ENCODE measurements at places on chromosomes 12 and 14. TPM values are rescaled to one million over a fixed set of nuclear protein-coding genes. Genes with fewer than 3 reads are reported as not detected.

Gene FOXG1
- total RNA-seq, result not detected

Gene BCL11B
- 3.1 TPM for total RNA-seq

Gene TAS2R8
- total RNA-seq, result not detected

Gene LRP1
- total RNA-seq, result 94.3 TPM

Gene PRICKLE1
- 1.2 TPM for total RNA-seq

- H3K4me3 ChIP-seq, result no peak overlapping the region
- no peaks in the 10 kb centered on the region for H3K36me3 ChIP-seq
- no peaks in the 10 kb centered on the region for H3K4me1 ChIP-seq
- no peak for DNase-seq
Observed at GRCh38 chr14:38992067-38992844, 110.8 kb downstream of the SEC23A start.

DNA sequence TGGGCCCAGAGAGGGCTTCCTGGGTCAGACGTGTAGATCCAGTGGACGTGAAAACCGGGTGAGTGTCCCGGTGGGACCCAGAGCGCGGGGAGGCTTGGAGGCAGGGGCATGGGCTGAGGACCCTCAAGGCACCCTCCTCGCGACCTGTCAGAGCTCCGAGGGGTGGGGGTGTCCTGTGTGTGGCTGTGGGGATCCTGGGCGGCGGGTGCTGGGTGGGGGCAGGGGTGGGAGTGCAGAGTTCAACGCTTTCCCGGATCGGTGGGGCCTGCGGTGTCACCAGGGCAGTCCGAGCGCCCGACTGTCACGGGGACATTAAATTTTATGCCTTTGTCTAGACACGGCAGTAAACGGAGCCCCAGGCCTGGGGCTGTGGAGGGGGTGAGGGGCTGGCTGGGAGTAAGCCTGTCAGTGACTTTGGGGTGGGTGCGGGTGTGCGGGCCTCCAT is 1.0 kb downstream of the TMEM121 start:
- peaks cover 63% of the 10 kb centered on the region for H3K27me3 ChIP-seq
- H3K4me1 ChIP-seq, result peaks cover 32% of the 10 kb centered on the region
- H3K27ac ChIP-seq, result no peak overlapping the region
- no peaks in the 10 kb centered on the region for H3K36me3 ChIP-seq
- peak overlapping the region; percentile 38 for H3K4me3 ChIP-seq
- DNase-seq, result no peak

- DNase-seq, result no peak
- no peaks in the 10 kb centered on the region for H3K36me3 ChIP-seq
- H3K4me1 ChIP-seq, result no peaks in the 10 kb centered on the region
Observed at GRCh38 chr12:15584366-15585041, 204.7 kb downstream of the EPS8 start.

DNA sequence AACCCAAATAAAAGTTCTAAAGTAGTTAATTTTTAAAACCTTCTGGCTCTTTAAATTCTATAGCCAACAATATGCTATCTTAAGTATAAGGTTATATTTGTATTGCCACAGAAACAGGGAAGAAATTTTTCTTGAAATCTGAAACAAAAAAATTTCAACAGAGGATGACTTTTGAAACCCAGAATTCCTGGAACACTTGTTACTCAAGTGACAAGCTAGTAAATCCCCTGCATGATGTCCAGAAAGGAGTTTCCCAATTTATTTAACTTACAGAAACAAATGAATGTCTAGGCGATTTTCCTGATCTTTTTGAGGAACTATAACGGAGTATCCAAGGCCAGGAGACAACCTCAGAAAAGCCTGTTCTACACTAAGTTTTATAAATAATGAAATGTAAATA is 69.6 kb downstream of the SLC41A2 start:
- no peaks in the 10 kb centered on the region for H3K27me3 ChIP-seq
- no peak for DNase-seq
- no peak overlapping the region for H3K27ac ChIP-seq
- no peak overlapping the region for H3K4me3 ChIP-seq
- no peaks in the 10 kb centered on the region for H3K36me3 ChIP-seq

DNA sequence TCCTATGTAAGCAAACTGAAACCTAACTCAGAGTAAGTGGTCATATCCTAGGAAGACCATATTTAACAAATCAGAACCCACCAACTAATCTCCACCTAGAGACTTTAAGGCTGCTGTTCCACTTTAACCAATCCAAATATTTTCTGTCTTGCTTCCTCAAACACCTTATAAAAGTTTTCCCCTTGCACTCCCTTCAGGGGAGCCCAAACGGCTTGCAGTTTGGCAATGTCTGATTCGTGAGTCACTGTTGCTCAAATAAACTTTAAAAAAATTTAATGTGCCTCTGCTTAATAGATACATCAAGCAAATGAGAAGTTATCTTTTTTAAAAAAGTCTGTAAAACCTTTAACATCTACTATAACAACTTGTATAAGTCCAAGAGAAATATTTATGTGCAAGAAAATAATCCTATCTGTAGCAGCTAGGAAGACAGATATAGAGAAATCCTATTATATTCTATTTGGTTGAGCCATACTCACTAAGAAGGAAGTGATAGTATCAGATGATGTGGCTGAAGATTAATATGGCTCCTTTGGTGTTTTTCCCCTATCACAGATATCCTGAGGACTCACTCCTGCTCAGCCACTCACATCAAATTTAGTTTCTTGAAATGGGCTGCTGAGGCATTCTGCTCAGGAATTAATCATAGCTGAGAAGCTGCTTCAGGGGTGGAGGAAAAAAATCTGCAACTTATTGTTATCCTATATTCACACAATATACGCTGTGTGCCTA is 65.1 kb upstream of the DUSP6 start:
- no peak overlapping the region for H3K27ac ChIP-seq
- H3K4me3 ChIP-seq, result no peak overlapping the region
- H3K4me1 ChIP-seq, result no peaks in the 10 kb centered on the region
- no peaks in the 10 kb centered on the region for H3K36me3 ChIP-seq
- DNase-seq, result no peak

DNA sequence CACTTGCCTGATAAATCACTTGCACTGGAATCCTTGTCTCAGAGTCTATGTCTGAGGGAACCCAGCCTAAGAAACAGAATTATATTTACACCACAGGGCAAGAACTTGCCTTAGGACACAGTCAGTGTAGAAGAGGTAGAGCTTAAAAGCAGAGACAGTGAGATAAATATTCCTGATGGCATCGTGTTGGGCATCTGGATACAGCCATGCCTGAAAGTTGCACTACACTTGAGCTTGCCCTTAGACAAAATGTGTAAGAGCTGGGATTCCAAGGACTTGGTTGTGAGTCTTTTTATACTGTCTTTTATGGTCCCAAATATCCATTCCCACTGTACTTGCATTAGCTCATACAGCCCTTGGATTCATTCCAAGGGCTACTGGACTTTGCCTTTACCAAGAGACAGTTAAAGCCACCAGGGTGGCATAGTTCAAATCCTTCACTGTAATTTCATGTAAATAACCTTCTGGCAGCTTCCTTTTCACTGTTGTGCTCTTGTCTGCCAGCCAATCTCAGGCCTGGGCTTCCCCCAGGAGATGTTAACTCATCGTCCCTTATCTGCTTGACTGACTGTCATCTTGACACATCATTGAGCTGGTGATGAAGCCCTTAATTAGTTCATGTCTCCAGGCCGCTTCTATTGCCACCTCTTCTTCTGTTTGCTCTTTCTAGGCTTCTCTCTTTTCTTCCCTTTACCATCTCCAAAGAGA is 577.9 kb upstream of the TBX3 start:
- H3K27me3 ChIP-seq, result no peaks in the 10 kb centered on the region
- peak overlapping the region; percentile 59 for H3K27ac ChIP-seq
- DNase-seq, result peak; percentile 67
- H3K36me3 ChIP-seq, result no peaks in the 10 kb centered on the region

DNA sequence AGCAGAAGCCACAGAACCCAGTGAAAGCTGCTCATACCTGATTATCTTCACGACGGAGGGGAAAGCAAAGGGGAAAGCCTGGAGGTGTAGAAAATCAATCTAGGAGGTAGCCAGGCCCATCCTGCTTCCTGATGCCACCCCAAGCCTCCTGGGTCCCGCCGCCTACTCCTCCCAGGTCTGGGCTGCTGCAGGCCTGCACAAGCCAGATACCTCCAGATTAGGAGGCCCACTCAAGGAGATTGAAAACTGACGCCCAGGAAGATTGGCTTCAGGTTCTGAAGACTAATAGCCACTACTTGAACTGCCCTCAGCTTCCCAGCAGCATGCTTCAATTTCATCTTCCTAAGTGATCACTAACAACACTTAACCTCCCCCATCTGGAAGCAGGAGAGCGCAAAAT is 87.1 kb downstream of the GCH1 start:
- no peak overlapping the region for H3K27ac ChIP-seq
- H3K4me1 ChIP-seq, result no peaks in the 10 kb centered on the region
- no peaks in the 10 kb centered on the region for H3K36me3 ChIP-seq
- no peaks in the 10 kb centered on the region for H3K27me3 ChIP-seq

DNA sequence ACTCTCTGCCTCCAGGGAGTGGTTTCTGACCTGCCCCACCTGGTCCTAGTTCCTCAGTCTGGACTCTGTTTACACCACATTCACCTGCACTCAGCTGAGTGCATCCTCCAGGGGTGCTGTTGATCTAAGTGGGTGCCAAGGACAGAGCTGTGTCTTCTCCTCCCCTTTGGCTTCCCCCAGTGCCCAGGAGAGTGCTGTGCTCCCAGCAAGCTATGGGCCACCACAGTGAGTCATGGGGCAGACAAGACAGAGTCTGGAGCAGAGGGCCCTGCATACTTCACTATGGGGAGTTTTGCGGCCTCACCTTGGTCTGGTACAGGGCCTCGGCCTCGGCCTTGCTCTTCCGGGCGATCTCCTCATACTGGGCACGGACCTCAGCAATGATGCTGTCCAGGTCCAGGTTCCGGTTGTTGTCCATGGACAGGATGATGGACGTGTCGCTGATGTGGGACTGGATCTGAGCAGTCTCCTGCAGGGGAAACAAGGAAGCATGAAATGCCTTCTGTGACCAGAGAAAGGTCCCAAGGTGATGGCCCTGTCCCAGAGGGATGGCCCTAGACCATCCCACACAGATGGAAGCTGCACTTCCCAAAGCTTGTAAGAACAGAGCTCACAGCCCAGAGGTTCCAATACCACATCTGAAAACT is 4.9 kb downstream of the KRT73 start:
- no peak overlapping the region for H3K4me3 ChIP-seq
- no peak overlapping the region for H3K27ac ChIP-seq
- H3K4me1 ChIP-seq, result no peaks in the 10 kb centered on the region
- DNase-seq, result no peak
- no peaks in the 10 kb centered on the region for H3K36me3 ChIP-seq
- peaks cover 23% of the 10 kb centered on the region for H3K27me3 ChIP-seq

GRCh38 chr12:125216756-125217155 is 151.5 kb downstream of the AACS start:
- H3K4me3 ChIP-seq, result no peak overlapping the region
- H3K4me1 ChIP-seq, result no peaks in the 10 kb centered on the region
- H3K27ac ChIP-seq, result no peak overlapping the region
- no peaks in the 10 kb centered on the region for H3K36me3 ChIP-seq
